ENCODE measurements at places on chromosomes 6 and 20.
A peak's percentile ranks its signal among the peaks of the same experiment; 100 is the strongest.

DNA sequence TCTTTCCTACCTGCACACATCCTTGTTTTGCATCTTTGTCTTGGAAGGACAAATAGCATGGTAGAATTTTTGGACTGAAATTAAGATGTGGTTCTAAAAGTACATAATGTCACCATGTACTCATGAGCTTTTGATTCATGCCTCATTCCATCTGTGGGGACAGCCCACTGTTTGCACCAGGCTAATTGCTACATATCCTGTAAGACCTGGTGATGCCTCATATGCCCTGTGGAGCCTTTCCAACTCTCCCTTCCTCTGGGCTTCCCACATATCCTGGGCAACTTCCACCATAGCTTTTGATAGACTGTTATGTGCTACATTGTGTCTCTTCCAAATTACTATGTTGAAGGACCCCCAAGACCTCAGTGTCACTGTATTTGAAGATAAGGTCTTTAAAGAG lies 213.6 kb upstream of the PREP start:
- DNase-seq = no peak

DNA sequence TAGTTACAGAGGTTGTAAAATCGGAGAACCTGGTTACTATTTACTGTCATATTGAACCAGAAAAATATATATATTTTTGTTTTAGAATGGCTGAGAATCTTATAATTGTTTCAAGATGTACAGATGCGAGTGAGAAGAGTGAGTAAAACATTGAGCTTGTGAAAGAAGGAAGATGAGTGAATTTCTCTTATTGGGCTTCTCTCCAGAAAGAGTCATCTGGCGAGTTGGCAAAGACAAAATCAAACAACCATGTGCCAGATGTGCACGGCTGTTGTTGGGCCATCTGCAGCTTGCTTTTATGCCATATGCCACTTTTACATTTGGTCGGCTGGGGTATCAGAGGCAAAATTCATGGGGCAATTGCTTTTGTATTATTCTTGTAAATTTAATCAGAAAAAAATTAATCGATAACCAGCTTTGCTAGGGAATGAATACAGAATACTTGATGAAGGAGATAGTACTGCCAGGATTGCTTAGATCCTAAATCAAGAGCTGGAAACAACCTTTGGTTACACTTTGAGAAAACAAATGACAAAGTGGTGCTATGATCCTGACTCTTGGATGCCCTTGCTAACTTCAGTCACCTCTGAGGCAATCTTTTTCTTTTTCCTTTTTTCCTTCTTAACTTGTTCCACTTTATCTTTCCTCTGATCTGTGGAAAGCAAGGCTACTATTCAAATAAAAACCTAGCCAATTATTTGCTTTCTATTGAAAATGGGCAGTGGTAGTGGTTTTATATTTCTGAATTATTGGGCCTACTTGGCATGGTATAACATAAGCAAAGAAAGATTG lies 97.1 kb upstream of the GRIK2 start:
- peak; percentile 40 for DNase-seq

GRCh38 chr6:160430751-160431150 lies 82.6 kb downstream of the SLC22A3 start:
- no peak for DNase-seq

DNA sequence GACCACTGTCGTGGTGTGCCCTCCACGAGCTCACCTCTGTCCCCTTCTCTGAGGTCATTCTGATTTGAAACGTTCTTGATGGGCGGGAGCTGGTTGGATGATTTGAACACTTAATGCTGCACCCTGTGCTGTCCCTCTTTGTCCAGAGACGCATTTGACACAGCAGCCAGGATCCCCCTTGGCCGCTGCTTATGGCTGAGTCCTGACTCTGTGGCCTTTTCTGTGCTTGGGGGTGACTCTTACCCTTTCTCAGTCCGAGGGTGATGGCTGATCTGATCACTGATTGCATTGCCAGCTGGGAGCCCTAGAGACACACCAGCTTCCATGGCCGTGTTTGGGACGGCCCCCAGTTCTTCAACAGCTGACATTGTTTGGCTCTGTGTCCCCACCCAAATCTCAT lies 43.5 kb upstream of the FRMD1 start:
- DNase-seq = no peak

- peak; percentile 75 for DNase-seq
Measured at GRCh38 chr20:53706466-53707370, 113.1 kb upstream of the ZNF217 start.

DNA sequence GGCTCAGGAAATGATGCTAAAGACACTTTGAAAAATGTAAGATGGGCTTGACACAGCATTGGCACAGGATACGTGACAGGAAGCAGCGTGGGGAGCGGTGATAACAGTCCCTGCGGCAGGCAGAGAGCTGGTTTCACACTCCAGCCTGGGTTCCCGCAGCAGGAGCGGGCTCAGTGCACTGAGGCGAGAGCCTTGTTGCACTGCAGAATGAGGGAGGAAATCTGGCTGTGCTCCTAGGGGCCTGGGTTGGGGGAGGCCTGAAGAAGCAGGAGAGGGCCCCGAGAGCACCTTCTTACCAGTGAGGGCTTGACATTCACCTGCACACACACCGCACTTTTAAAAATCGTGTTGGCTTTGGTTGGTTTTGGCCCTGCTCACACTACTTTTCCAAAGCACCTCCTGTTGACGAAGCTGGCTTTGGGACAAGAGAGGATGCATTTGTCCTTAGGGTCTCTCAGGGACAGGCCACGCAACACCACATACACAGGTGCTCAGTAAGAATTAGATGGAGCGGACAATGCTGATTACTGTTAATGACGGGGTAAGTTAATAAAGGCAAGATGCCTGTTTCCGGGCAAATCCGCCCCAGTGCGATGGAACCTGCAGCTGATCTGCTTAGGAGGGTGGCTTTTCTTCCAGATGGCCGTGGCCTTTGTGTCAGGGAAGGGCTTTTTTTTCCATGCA lies 49.4 kb upstream of the ARMC2 start:
- no peak for DNase-seq

GRCh38 chr6:29769336-29769735 lies 46.1 kb downstream of the HLA-F start:
- no peak for DNase-seq

- DNase-seq = no peak
Measured at GRCh38 chr6:167214206-167214605, 56.4 kb upstream of the GPR31 start.

DNA sequence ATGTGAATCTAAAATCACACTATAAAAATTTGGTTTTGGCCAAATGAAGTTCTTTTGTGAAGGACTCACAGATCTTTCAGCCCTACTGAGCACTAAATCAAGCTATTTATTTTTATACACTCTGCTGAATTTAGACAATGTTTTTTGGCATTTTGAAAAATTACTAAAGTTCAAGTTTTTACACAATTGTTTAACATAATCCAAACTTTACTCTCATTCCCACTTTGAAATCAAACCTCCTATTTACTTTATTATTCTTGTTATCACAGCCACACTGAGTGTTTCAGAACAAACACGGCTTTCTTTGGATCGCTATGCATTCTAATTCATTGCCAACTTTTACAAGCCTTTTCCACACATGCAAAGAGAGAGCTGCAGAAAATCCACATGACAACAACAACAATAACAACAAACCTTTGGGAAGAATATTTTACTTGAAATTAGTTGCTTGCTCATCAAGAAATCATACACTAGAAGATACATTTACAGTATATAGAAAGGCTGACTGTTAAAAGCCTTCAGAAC lies 49.1 kb upstream of the TMEM30A start:
- no peak for DNase-seq

- no peak for DNase-seq
Measured at GRCh38 chr20:50719328-50719727, 12.1 kb upstream of the PARD6B start.

GRCh38 chr20:52592567-52592966 lies 379.6 kb upstream of the TSHZ2 start:
- DNase-seq = no peak

GRCh38 chr6:49776444-49776843 lies 10.6 kb downstream of the PGK2 start:
- no peak for DNase-seq

DNA sequence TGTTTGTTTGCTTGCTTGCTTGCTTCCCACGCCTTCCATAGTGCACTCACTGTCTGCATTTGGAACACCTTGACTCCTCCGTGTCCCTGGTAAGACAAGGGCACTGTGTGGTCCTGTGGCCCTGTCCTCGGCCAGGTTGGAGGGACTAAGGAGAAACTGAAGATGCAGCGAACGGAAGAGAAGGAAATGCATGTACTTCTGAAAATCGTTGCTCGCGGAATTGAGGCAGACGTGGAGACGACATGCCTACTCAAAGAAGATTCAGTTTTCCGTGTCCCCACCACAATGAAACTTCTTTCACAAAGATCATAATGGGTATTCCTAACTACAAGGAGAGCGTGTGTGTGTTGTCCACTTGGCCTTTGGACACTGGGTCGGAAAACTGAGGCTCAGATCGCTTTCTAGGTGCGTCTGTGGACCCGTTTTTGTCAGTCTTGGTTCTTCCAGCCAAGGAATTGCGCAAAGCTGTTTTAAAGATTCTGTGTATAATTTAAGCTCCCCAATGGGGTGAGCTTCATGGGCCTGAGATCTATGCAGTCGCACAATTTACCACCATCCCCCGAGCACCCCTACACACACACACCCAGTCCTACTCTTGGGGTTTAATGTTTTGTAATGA lies 120.4 kb upstream of the ZNF184 start:
- DNase-seq = no peak

- peak; percentile 4 for DNase-seq
Measured at GRCh38 chr6:152529369-152529768, 107.8 kb downstream of the SYNE1 start.

DNA sequence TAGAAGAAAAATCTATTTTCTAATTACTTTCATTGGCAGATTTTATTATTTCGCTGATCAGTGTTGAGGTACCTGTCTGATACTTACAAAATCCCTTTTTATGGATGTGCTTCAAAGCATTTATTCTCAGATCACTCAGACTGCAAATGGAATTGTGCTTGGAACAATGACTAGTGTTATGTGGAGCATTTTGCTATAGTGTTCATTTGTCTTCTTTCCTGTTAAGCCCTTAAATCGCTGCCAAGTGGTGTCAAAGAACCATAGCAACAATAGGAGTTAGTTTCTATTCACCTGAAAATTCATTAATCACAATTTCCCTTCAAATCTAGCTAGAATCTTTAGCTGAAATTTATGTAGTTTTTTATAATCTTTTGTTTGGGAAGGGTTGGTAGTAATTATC lies 29.8 kb downstream of the SMPDL3A start:
- DNase-seq = no peak

DNA sequence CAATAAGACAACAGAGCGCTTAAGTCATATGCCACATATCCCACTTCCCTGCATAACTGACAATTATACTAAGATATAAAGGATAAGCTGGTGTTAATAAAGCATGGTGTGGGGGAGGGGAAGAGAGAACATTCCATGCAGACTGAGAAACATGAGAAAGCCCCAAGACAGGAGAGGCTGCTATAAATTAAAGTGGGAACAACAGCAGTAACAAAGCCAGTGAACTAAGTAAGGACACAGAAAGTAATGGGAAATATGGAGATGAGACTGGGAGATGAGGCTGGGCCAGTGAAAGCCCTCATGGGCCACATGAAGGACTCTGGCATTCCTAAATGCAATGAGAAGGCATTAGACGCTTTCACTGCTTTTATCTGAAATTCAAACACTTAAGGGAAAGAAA lies 41.3 kb downstream of the SESN1 start:
- DNase-seq = no peak

- no peak for DNase-seq
Measured at GRCh38 chr6:130216620-130217019, 6.1 kb downstream of the SAMD3 start.

GRCh38 chr6:65289491-65289890 lies 417.5 kb downstream of the EYS start:
- DNase-seq = no peak

DNA sequence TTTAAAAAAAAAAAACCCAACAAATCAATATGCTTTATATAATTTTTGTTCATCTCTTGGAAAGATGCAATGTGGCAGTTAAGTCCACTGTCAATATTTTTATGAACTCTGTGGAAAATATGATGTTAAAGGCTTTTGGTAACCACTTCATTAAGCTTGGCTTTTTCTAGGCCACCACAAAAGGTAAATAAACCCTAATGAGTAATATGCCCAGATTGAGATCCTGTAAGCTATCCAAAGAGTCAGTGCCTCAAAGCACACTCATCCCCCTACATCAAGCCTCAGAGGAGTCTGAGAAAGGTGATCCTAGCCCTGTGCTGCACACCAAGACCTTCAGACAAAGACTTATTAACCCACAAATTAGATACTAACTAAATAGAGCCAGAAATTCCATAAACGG lies 121.1 kb downstream of the CDC5L start:
- DNase-seq = no peak

- no peak for DNase-seq
Measured at GRCh38 chr6:75282706-75283105, 1.9 kb downstream of the TMEM30A start.

DNA sequence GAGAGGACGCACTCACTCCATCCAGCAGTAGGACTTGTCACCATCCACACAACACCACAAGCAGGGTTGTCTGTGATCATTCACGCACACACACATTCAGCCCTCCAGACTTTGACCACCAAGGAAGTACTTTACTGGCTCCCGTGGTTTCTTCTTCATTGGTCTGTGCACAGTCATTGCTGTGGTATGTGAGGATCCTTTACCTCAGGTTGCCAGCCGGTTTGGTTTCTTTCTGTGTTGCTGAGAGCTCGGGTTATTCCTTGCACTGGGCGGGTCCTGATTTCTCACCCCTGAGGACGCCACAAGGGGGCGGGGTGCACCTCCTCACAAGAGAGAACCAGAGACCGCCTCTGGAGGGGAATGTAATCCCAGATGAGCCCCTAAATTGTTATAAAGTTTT lies 11.2 kb downstream of the SLC35A1 start:
- DNase-seq = no peak

DNA sequence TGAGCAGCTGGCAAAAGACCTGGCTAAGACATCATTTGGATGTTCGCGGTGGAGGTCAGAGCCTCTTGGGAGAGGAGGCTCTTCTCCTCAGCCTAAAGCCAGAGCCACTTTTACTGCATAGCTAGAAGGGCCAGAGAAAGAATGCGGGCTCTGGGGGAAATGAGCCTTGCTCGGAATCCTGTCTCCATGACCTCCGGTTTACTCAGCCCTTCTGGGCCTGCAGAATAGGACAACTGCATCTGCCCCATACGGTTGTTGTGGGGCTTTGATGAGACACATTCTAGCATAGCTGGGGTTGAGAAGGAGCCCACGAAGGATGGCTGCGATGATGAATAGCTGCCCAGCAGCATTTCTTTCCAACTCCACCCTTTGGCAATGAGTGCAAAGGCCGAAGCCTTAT lies 115.0 kb upstream of the SLC22A23 start:
- DNase-seq = no peak

DNA sequence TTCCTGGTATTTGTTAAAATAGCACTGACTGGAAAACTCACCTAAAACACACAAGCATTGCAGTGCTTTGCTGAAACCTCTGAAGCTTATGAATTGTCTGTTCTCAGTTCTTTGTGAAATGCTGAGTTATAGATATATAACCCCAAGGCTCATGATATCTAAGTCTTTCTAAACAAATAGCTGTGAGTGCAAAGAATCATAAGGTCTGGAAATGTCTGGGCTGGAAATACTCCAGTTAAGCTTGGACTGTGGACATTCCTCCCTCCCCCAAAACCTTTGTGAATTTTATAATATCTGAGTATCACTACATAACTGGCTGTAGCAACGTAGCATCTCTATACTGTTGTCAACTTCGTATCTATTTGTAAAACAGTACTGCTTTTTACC lies 69.1 kb downstream of the CBLN4 start:
- no peak for DNase-seq

Measured in GM04503 (cell line).